AML-193 (cell line): ENCODE measurements at places on chromosomes 3 and 15.

DNA sequence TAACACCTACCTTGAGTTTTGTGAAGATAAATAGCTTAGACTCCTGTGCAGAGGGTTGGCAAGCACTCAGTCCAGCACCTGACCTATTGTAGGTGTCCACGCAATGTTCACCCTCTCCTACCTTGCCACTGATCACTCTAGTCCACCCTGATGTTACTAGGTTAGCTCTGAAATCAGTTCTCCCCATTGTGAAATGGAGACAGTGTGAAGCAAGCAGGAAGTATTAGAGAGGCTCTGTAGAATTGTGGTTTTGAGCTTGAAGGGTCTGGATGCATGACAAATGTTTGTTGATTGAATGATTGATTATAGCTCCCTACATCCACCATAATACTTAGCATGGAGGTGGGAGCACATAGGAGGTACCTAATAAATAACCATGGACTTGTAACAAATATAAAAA lies 199.7 kb downstream of the RPLP1 start:
- no peak for DNase-seq

GRCh38 chr15:78997981-78998499 lies 53.2 kb upstream of the CTSH start:
- DNase-seq: no peak

- DNase-seq: no peak
Measured at GRCh38 chr3:154130540-154130939, 9.3 kb downstream of the ARHGEF26 start.

DNA sequence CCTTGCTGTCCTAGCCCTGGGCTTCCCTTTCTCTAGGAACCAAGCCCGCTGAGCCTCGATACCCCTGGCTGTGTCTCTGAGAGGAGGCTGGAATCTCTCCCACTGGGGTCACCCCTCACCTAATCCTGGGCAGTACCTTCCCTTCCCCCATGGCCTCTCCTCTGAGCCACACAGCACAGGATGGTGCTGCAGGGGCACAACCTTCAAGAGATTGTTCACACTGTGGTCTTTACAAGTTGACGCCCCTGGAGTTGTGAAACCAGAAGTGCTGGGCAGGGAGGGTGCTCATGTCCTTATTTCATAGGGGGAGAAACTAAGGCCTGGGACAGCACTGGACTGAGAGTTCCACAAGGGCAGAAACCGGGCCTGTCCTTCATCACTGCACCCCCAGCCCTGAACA lies 70.9 kb upstream of the TMEM115 start:
- no peak for DNase-seq

DNA sequence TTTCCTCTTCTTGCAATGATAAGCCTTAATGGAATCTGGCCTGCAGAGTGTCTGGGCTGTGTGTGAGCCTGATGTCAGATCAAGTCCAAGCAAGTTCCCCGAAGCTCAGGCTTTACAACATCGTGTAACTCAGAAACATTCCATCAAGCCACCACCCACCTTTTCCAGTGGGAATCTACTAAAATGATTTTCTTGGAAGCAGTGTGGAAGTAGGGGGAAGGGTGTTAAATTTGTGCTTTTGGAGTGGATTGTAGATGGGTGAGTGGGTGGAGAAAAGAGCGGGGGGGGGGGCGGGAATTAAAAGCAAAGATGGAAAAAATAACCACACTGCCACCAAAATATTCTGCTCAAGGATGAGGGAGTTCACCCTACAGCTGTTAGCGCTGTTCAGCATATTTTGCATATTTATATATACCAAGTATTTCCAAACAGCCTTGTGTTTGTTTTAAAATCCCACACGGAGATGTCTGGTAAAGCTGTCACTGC lies 53.6 kb downstream of the VGLL3 start:
- DNase-seq: no peak

GRCh38 chr15:80480909-80481308 lies 76.7 kb downstream of the ARNT2 start:
- no peak for DNase-seq

- DNase-seq: no peak
Measured at GRCh38 chr3:124174910-124175874, 183.3 kb upstream of the ROPN1 start.

DNA sequence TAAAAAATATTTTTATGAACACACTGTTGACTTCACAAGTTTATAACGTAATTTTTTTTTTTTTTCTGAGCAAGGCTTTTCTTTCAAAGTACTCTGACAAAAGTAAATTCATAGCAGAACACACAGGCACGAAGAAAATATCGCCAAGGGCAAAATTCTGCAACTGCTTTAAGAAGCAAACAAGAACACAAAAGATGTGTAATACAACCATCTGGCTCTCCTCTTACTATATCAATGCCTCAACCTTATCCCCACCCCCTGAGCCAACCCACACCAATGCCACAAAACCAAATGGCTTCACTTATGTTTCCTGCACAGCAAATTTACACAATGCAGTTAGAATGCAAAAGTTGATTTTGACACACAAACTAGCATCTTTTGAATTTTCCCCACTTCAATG lies 274.2 kb downstream of the FOXP1 start:
- no peak for DNase-seq

DNA sequence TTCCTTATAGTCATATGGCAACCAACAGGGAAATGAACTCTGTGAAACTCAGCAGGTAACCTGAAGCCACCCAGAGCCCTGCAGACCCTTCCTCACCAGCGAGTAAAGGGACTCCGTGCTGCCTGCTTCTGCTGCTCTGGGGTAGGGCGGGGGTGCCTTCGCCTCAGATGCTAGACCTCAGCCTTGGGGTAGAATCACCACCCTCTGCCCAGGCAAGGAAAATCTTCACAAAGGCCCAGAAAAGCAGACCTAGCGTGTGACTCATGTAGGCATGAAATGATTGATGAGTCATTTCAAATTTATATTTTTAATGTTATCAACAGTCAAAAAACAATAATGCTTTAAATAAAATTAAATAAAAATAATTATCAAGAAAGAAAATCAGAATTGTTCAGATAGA lies 6.6 kb downstream of the STIMATE start:
- DNase-seq: no peak

DNA sequence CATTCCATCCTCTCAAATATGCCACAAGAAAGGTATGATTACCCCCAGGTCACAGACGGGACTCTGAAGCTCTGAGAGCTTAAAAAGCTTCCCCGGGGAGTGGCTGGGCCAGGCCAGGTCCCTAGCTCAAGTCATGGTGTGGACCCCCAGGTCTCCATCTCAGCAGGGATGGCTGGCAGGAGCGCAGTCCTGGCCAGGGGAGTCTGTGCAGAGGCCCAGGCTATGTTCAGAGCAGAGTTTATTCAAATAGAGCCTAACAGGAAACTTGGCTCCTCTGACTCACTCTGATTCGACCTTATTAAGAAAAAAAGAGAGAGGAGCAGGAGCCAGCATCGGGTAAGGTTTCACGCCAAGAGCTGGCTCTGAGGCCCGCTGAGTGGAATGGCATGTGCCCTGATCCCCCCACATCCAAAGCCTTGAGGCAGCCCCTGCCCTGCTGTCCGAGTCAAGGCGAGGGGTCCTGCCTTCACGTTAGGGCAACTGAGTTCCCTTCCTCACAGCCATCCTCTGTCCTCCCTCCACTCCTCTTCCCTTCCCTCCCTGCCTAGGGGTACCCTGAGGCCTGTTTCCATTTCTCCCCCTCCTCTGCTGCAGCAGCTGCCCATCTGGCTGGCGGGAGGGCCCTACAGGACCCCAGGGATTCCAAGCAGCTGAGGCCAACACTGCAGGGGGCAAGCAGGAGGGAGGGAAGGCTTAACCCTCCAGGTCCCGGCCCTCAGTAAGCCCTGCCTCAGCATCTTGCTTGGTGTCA lies 1.9 kb upstream of the LOXL1 start:
- DNase-seq: no peak

- DNase-seq: no peak
Measured at GRCh38 chr3:98564282-98565005, 29.0 kb downstream of the CPOX start.

DNA sequence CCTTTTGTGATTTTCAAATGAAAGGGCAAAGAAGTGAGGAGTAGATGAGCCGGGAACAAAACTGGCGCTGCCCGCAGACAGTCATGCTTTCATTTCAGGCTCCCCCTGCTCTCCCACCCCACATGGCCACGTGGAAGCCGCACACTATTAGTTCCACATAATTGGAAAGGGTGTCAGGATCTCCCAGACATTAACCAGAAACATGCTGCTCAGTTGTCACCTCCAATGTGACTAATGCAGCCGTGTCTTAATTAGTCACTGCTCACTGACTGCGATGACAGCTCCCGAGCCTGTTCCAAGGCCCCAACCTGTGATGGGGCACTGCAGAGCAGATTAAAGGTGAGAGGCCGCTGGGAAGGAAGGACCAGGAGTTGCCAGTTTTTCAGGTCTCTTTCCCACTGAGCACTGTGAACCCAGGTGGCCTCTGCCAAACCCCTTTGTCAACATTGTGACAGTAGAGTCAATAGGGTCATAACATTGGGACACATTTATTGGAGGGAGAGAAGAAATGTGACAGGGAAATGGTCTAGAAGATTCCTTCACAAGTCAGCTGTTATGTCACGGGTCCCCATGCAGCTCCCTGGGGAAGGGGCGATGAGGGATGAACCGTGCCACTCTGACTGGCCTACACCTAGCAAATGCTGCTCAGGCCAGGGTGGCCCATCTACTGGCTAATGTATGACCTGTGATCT lies 38.6 kb upstream of the SFMBT1 start:
- DNase-seq: no peak

- DNase-seq: no peak
Measured at GRCh38 chr3:153163756-153164550, 1.9 kb downstream of the RAP2B start.
